Pancreas (tissue), 10 donors: ENCODE measurements at places on chromosomes 1 and 21. TPM values are rescaled to one million over a fixed set of nuclear protein-coding genes. Genes with fewer than 3 reads are reported as not detected.

The TSTD1 gene
- total RNA-seq: 36.9 TPM

The AMY2B gene
- total RNA-seq: 343 TPM

The ADAMTS1 gene
- 15.6 TPM for total RNA-seq

The KLHDC7A gene
- 3.2 TPM for total RNA-seq

The NIBAN1 gene
- 58.7 TPM for total RNA-seq

The TRIM33 gene
- 14.5 TPM for total RNA-seq

The NPR1 gene
- 3.3 TPM for total RNA-seq

The TMPRSS15 gene
- not detected for total RNA-seq

The LINGO4 gene
- total RNA-seq: 0.16 TPM

The FUCA1 gene
- 17.3 TPM for total RNA-seq

The S100A8 gene
- total RNA-seq: 19.0 TPM

The RCSD1 gene
- 0.65 TPM for total RNA-seq

The ACKR1 gene
- 12.6 TPM for total RNA-seq

The PROK1 gene
- 0.12 TPM for total RNA-seq

The C1orf115 gene
- total RNA-seq: 5.0 TPM

The PRKAA2 gene
- 2.0 TPM for total RNA-seq

The CFAP141 gene
- not detected for total RNA-seq

The ZMYM1 gene
- total RNA-seq: 3.8 TPM

The PRRC2C gene
- total RNA-seq: 61.9 TPM

The CR1L gene
- total RNA-seq: not detected
